ENCODE measurements at places on chromosomes 3 and 15. TPM values are rescaled to one million over a fixed set of nuclear protein-coding genes. Genes with fewer than 3 reads are reported as not detected.

GRCh38 chr15:50098545-50098944 lies 20.5 kb downstream of the ATP8B4 start:
- H3K4me1 ChIP-seq, result no peaks in the 10 kb centered on the region
- H3K27ac ChIP-seq, result no peak overlapping the region
- H3K27me3 ChIP-seq, result no peaks in the 10 kb centered on the region
- H3K36me3 ChIP-seq, result no peaks in the 10 kb centered on the region
- H3K4me3 ChIP-seq, result no peak overlapping the region

GRCh38 chr15:29826908-29827820 lies 4.9 kb upstream of the TJP1 start:
- no peak overlapping the region for H3K4me3 ChIP-seq
- H3K4me1 ChIP-seq, result peaks cover 6% of the 10 kb centered on the region
- H3K27ac ChIP-seq, result no peak overlapping the region

- H3K4me1 ChIP-seq, result peaks cover 25% of the 10 kb centered on the region
- H3K27ac ChIP-seq, result peak overlapping the region; percentile 33
- no peaks in the 10 kb centered on the region for H3K27me3 ChIP-seq
Measured at GRCh38 chr15:63971427-63971805, 74.9 kb downstream of the DAPK2 start.

GRCh38 chr3:23175341-23176083 lies 27.6 kb upstream of the UBE2E2 start:
- no peaks in the 10 kb centered on the region for H3K27me3 ChIP-seq
- H3K36me3 ChIP-seq, result no peaks in the 10 kb centered on the region
- H3K4me3 ChIP-seq, result no peak overlapping the region

DNA sequence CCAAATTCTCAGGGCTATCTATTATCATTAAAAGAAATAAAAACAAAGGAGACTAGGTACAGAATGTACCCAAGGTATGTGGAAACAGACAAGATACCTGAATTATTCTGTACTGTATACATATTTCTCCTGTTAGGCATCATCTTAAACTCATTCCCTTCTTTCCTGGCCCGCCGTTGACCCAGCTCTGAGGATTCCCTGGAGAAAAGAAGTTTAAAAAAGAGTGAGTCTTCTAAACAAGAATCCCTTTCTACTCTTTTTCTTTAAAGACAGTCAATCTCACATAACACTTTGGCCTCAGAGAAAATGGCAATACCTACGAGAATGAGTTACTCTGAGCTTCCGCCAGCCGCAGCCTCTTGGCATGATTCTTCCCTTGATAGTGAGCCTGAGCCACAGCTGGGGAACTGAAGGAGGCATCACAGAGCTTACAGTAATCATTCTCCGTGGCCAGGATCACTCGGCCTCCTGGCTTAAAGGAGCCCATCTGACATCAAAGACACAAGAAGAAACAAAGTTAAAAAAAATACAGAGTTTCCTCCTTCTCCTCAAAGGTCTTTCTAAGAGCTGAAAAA lies 44.2 kb downstream of the ZMAT3 start:
- H3K36me3 ChIP-seq, result no peaks in the 10 kb centered on the region
- no peak overlapping the region for H3K4me3 ChIP-seq
- no peaks in the 10 kb centered on the region for H3K27me3 ChIP-seq

DNA sequence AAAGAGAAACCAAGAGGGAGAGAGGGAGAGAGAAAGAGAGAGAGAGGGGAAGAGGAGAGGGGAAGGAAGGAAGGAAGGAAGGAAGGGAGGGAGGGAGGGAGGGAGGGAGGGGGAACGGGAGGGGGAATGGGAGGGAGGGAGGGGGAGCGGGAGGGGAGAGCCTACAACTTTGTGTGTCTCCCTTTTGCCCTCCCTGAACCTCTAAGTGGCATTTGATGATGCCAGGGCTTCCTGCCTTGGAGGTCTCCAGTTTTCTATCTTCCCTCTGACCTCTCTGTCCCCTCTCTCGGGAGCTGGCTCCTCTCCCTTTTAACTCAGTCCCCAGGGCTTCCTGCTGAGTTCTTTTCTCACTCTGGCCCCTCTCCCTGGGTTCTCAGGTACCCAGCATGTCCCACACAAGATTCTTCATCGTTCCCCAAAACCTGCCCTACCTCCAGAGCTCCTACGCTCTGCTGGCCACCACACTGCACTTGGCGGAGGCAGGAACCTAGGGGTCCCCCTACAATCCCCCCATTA lies 12.5 kb upstream of the FAM174B start:
- H3K27me3 ChIP-seq, result peaks cover 60% of the 10 kb centered on the region
- H3K4me3 ChIP-seq, result no peak overlapping the region
- H3K27ac ChIP-seq, result no peak overlapping the region
- DNase-seq, result no peak
- no peaks in the 10 kb centered on the region for H3K36me3 ChIP-seq

DNA sequence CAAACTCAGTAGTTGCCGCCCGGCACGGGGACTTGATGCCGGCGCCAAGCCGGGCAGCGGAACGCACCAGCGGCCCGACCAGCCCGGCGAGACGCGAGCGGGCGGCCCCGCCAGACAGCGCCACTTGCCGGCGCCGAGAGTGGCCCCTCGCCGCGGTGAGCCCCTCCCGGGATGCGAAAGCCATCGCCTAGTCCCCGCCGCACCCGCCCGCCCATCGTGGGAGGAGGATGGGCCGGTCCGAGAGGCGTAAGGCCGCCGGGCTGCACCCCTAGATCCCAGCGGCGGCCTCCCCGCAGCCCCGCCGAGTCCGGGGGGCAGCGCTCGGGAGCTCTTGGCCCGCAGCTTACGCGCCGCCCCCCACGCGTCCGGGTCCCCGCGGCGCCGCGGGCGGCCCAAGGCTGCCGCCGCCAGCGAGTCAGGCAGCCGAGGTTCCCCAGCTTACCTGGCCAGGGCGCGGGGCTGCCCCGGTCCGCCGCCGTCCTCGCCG lies 609 bp downstream of the GOLGA8A start:
- H3K36me3 ChIP-seq, result peaks cover 38% of the 10 kb centered on the region
- no peaks in the 10 kb centered on the region for H3K27me3 ChIP-seq
- DNase-seq, result peak; percentile 68
- peak overlapping the region; percentile 67 for H3K27ac ChIP-seq
- peaks cover 26% of the 10 kb centered on the region for H3K4me1 ChIP-seq
- H3K4me3 ChIP-seq, result peak overlapping the region; percentile 74

- no peaks in the 10 kb centered on the region for H3K36me3 ChIP-seq
- H3K4me1 ChIP-seq, result peaks cover 21% of the 10 kb centered on the region
- no peaks in the 10 kb centered on the region for H3K27me3 ChIP-seq
- no peak overlapping the region for H3K4me3 ChIP-seq
- DNase-seq, result no peak
Measured at GRCh38 chr3:36944012-36944640, 728 bp downstream of the TRANK1 start.

Gene SI
- not detected for total RNA-seq

Gene NDN
- total RNA-seq, result 3.1 TPM

Gene RETNLB
- total RNA-seq, result not detected

Gene P2RY12
- not detected for total RNA-seq

Gene SLC51B
- total RNA-seq, result not detected

Gene OR5H15
- total RNA-seq, result not detected

All from K562 (cell line).